ENCODE measurements at places on chromosomes 13 and 19. TPM values are rescaled to one million over a fixed set of nuclear protein-coding genes. Genes with fewer than 3 reads are reported as not detected.

Gene SHISA7
- not detected for total RNA-seq

Gene HSPB6
- not detected for total RNA-seq

Gene TPTE2
- 0.12 TPM for total RNA-seq

Gene CEACAM4
- total RNA-seq = not detected

Gene ZNF100
- total RNA-seq = 20.0 TPM

Gene RLN3
- total RNA-seq = not detected

Gene UBE2S
- total RNA-seq = 167 TPM

Gene FUT6
- not detected for total RNA-seq

Gene POU4F1
- 0.46 TPM for total RNA-seq
